ENCODE measurements at places on chromosomes 7 and 10. TPM values are rescaled to one million over a fixed set of nuclear protein-coding genes. Genes with fewer than 3 reads are reported as not detected.

Gene IGF2BP3
- 111 TPM for total RNA-seq

- DNase-seq = no peak
Measured at GRCh38 chr10:30187010-30187409, 127.6 kb upstream of the JCAD start.

- no peak for DNase-seq
Measured at GRCh38 chr7:135147899-135148721, at the start of gene TMEM140. Gene TMEM140, plus strand, starts transcription at chr7:135148072. Its CDS starts 16,370 bp downstream, at chr7:135164442.

GRCh38 chr10:87675396-87676376 is 16.0 kb downstream of the PAPSS2 start:
- DNase-seq = no peak

DNA sequence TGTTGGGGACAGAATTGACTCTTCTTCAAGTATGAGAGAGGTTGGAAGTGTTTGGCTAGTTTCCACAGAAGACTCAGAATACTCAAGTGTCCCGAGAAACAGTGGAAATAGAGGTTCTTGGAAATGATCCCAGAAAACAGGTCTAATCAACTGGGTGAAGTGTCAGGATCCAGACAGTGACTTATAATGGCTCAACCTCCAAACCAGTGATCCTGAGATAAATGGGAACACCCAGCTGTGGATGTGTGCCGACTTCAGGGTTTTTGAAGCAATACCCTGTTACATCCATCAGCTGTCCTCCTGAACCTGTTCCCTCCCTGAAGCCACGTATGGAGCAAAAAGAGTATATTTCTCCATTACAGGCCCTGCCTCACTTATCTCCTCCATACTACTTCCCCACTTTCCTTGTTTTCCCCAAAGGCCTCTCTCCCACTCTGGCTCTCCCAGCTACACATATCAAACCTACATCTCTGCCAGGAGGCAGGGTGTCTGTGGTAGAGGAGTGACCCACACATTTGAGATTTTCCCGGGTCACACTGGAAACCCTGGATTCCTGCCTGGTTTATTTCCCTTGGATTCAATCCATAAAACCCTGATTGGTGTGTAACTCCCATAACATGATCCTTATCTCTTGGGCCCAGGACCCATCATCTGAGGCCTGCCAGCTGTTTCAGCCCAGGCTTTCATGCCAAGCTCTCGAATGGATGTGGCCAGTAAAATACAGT is 17.6 kb upstream of the ELOVL3 start:
- no peak for DNase-seq

DNA sequence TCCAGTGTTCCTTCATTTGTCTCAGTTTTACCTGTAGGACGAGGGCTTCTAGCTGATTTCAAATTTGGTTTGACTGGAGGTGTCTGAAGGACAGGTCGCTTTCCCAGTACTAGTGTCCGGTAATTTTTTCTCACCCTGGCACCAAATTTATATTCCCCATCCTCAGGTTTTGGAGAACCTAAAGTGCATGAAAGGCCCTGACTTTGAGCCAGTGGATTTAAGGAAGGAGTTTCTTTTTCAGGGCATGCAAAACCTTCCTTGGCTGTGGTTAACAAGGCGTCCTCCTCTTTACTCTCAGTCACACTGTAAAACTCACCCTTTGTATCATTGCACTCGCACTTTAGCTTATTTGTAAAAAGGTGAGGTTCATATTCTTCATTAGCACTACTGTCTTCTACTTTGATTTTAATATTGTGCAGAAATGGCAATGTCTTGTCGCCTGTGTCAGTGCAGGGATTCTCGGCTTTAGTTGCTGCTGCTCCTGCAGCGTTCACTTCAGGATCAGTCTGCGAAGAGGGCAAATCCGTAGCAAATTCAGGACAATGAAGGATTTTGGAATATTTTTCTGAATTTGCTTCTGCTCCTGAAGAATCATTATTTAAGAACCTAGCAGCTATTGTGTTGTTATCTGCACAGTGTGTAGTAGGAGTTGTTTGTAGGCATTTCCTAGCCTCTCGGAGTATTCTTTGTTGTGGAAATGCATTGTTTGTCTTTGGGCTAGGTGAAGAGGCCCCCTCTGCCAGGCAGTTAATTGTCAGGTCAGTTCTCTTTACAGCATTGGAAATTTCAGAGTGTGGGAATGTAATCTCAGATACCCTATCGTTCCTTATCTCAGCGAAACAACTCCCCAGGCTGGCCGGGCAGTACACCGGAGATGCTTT is 9.9 kb downstream of the SKIDA1 start:
- DNase-seq = no peak

Gene SLC25A28
- 28.3 TPM for total RNA-seq

GRCh38 chr7:18407385-18407784 is 88.2 kb upstream of the HDAC9 start:
- no peak for DNase-seq

Gene WNT16
- total RNA-seq = not detected

Gene KIAA1549
- total RNA-seq = 7.2 TPM

DNA sequence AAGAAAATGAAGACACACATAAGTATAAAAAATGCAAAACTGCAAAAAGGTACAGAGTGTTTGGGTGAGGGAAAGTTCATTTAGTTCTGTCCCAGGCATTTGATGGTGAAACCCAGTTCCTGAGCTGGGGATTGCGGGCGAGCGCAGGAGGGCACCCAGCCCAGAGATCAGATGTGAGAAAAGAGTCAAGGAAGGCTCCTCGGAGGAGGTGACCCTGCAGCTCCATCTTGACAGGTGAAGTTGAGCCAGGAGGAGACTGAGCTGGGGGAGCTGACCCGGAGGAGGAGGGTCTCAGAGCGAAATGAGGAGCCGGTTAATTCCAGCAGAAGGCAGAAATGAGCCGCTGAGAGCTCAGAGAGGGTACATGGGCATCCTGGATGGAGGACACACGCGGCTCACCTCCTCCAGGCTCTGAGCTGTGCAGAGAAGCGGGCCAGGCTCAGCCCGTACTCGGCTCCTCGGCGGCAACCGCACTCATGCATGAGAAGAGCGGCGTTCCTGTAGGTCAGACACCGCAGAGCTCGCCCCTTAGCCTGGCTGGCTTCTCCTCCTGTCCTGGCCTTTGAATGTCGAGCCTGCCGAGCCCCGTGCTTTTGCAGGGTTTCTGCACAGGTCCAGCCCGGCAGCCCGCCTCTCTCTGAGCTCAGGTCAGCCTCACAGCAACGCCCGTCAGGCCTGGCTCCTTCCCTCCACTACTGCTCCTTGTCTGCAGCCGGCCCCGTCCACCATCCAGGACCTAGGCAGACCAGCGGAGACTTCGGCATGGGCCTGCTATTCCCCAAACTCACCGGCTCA is 9.5 kb upstream of the RAMP3 start:
- no peak for DNase-seq

GRCh38 chr7:9603291-9603690 is 1169.9 kb downstream of the NXPH1 start:
- no peak for DNase-seq

GRCh38 chr10:52956861-52957260 is 184.3 kb upstream of the MBL2 start:
- no peak for DNase-seq

GRCh38 chr7:134695321-134695860 is 48.7 kb downstream of the BPGM start:
- no peak for DNase-seq

- no peak for DNase-seq
Measured at GRCh38 chr7:116552602-116553001, 27.8 kb downstream of the CAV1 start.

Gene STEAP2
- 38.5 TPM for total RNA-seq

- no peak for DNase-seq
Measured at GRCh38 chr10:15474671-15475070, 103.6 kb upstream of the FAM171A1 start.

Gene GBX1
- total RNA-seq = not detected

- peak; percentile 63 for DNase-seq
Measured at GRCh38 chr10:133124357-133125211, 35.4 kb upstream of the KNDC1 start.

DNA sequence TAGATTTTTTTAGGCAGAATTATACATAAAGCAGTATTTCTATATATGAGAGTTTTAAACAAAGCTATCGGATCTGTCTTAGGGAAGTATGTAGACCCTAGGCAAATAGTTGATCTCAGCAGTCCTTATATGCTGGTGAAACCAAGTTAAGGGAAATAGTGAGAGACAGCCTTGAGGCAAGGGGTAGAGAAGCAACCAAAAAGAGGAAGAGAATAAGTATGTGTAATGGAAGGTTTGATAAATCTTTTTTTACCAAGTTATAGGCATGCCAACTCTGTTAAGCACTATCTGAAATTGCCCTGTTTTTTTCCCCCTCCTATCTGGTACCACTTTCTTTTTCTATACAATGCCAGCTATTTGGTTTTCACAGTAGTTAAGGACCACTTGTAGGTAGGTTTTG is 19.9 kb downstream of the SPAG6 start:
- no peak for DNase-seq

- no peak for DNase-seq
Measured at GRCh38 chr10:102599565-102600327, 44.5 kb upstream of the TRIM8 start.

DNA sequence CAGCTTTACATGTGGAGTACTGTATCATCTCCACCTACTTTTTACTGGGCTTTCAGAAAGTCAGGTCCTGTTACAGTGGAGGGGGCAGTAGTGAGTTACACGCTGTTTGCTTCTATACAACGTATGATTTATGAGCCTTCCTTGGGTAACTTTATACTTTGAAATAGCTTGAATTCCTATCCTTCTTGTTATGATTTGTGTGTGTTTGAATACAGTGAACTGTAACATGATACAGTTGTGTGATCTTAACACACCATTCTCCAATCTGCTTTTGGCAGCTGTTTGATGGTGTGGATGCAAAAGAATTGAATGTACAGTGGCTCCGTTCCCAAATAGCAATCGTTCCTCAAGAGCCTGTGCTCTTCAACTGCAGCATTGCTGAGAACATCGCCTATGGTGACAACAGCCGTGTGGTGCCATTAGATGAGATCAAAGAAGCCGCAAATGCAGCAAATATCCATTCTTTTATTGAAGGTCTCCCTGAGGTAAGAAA is 41.7 kb downstream of the SP8 start:
- peak; percentile 14 for DNase-seq

- no peak for DNase-seq
Measured at GRCh38 chr10:34574353-34574934, 240.7 kb downstream of the PARD3 start.

Gene LBX1
- total RNA-seq = not detected

DNA sequence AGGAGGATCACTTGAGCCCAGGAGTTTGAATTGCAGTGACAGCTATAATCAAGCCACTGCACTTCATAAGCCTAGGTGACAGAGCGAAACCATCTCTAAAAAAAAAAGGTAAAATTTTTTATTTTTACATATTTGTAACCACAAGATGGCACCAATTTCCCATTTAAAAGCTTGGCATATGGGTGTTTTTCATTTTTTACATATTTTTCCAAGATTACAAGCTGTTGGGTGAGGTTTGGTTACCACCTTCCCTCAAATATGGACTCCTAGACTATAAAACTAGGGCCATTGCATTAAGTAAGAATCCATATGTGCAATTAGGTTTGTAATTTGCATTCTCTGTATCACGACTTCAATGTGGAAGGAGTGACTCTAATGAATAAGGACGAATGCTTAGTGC is 129.3 kb upstream of the ACBD5 start:
- DNase-seq = no peak

- no peak for DNase-seq
Measured at GRCh38 chr7:122550545-122550944, 148.4 kb downstream of the RNF133 start.

Gene C10orf62
- 1.5 TPM for total RNA-seq

- DNase-seq = no peak
Measured at GRCh38 chr10:80517416-80518142, 20.1 kb upstream of the SH2D4B start.

DNA sequence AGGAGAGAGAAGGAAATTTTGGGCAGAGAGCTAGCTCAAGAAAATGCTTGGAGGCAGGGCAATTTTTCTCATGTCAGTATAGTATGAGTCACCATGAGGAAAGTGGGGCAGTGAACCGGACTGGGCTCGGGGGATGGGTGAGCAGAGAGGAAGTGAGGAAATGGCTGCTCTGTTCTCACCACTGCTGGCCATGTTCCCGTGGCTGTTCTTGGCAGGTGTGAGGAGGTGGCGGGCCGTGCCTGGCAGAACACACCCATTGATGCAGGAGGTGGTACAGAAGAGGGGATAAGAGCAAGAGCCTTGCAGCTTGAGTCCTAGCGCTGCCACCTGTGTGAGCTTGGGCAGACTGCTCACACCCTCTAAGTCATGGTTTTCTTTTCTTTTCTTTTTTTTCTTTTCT is 304.4 kb upstream of the LYZL1 start:
- DNase-seq = peak; percentile 84

GRCh38 chr10:117609796-117610170 is 67.2 kb downstream of the EMX2 start:
- DNase-seq = no peak

DNA sequence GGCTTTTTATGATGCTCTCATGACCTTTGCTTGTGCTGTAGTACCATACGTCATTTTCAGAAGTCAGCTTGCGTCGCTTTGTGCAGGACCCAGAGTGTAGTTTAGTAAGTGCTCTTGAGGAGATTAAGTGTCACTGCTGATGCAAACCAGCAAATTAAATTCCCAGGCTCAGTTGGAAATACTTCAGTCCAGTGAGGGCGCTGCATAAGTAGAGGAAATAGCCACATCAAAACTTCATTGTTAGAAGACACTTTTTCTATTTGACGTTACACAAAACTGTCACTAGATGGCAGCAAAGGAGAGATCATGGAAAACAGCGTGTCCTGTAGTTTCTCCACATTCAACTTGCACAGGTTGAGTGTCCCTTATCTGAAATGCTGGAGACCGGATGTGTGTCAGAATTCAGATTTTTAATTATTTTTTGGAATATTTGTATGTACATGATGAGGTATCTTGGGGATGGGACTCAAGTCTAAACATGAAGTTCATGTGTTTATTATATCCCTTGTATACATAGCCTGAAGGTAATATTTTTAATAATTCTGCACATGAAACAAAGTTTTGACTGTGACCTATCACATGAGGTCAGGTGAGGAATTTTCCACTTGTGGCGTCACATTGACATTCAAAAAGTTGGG is 7.9 kb downstream of the ZNF22 start:
- peak; percentile 53 for DNase-seq

- no peak for DNase-seq
Measured at GRCh38 chr7:23135755-23136154, 30.2 kb downstream of the KLHL7 start.

GRCh38 chr10:86179153-86179524 is 187.5 kb downstream of the GRID1 start:
- no peak for DNase-seq

Gene SH2D4B
- total RNA-seq = 0.24 TPM

GRCh38 chr7:133572843-133573242 is 320.0 kb downstream of the EXOC4 start:
- DNase-seq = no peak

DNA sequence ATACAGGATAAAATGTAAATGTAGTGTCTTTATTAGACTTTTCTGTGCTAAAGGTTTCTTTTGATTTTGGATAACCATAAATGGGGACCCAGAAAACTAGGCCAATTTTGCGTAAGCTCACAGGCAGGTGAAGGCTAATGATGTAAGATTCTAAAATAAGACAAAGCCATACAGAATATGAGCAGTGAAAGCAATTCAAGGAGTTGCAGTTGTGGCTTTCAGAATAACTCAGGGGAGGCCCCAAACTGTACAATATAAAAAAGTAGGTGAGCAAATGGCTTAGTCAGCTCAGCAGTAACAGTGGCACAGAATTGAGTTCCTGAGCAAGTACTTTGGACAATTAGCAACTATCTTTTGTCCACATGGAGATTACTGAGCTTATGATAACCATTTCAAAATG is 81.7 kb upstream of the NRP1 start:
- DNase-seq = no peak

Gene NAT16
- not detected for total RNA-seq

All from Calu3 (cell line).